ENCODE measurements at places on chromosomes 12 and 14.

DNA sequence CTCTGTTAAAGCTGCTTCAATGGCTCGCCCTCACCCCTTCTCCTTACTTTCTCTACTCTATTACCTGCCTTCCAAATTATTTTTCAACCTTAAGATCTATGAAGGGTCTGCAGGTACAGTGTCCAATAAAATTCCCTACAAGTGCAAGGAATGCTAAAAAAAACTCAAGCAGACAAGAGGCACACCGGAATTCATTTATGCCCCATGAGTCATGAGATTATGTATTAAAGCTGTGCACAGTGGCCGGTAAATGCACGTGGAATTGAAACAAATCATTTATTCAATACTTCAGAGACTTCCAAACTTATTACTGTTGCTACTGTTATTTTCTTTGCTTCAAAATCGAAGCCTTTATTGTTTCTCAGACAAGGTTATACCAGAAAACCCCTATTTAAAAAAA, 68.4 kb downstream of the ST8SIA1 start:
- DNase-seq, result no peak

DNA sequence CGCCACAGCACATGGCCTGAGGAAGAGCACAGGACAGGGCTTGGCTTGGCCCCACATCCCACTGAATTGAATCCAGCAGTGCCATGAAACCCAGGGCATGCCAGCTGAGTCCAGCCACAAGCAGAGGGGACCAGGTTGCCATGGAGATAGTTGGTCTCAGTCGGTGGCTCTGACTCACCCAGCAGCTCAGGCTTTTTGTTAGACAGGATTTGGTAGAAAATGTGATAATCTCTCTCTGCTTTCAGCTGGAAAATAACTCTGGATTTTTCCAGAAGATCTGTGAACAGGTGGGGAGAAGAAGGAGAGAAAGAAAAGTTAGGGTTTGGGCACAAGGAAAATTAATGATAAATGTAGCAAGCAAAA, 4.8 kb downstream of the MYH7 start:
- no peak for DNase-seq

- no peak for DNase-seq
These were observed 17.9 kb downstream of the ZFP36L1 start for GRCh38 chr14:68774771-68775613.

DNA sequence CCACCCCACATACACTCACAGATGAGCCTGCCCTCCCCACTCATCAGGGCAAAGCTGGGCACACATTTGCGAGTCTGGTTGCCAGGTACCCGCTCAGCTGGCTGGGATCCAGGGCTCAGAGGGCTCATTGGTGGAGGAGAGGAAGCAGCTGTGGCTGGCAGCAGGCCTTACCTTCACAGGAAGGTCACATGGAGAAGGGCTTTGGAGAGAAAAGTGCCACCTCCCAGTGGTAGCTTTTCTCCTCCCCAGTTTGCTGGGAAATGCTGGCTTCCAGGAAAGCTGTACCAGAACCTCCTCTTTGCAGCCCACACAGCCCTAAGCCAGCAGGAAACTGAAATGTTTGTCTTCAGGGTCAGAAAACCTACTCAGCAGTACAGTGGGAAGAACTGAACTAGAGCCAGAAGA, 55.6 kb downstream of the LGMN start:
- no peak for DNase-seq

DNA sequence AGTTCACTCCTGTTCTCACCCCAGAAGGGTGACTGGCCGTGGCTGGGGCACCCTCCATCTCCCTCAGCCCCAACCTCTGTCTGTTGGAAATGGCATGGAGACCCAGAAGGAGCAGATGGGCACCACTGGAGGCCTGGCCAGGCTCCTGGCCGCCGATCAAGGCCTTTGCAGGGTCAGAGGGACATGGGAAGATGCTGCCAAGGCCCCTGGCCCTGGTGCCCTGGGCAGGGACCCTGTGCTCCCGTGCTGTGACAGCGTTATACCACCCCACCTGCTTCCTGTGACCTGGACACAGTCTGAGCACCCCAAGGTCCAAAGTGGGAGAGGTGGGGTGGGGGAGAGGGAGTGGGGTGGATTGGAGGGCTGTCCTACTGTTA, 3.5 kb downstream of the INF2 start:
- DNase-seq, result no peak

- no peak for DNase-seq
These were observed 176.9 kb upstream of the HIF1A start for GRCh38 chr14:61518403-61518802.

GRCh38 chr14:47220096-47220495, 455.3 kb downstream of the MDGA2 start:
- no peak for DNase-seq

- DNase-seq, result no peak
These were observed 13.3 kb upstream of the OTOGL start for GRCh38 chr12:80086025-80086424.
